Activated T-helper 17 cell treated with anti-CD3 and anti-CD28 coated beads, Interleukin-2, amount 50 U/mL, for 72 hours (primary cell): ENCODE measurements at places on chromosomes 7 and 10. TPM values are rescaled to one million over a fixed set of nuclear protein-coding genes. Genes with fewer than 3 reads are reported as not detected.

CLDN3 gene
- total RNA-seq, result not detected

ERLIN1 gene
- 19.1 TPM for total RNA-seq

RSU1 gene
- 56.1 TPM for total RNA-seq

TWIST1 gene
- total RNA-seq, result 3.1 TPM

DNA sequence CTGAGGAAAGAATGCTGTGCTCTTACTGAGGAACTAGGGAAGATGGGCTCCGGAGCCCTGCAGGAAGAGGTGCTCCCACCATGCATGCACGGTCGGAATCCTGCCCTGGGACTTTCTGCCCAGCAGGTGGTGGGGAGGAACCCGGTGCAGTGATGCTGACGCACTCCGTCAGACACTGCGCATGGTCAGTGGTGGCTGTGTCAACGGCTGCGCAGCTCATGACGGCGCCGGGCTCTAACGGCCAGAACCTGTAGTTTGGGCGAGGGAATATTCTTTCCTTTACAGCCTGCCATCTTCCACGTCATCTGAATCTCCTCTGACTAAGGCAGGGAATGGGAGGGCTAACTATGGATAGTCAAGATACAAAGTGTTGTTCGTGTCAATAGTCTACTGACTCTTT lies 189.2 kb upstream of the MGMT start:
- no peak for ATAC-seq

- ATAC-seq, result no peak
Measured at GRCh38 chr10:80324891-80325364, 31.6 kb downstream of the DYDC1 start.

DNA sequence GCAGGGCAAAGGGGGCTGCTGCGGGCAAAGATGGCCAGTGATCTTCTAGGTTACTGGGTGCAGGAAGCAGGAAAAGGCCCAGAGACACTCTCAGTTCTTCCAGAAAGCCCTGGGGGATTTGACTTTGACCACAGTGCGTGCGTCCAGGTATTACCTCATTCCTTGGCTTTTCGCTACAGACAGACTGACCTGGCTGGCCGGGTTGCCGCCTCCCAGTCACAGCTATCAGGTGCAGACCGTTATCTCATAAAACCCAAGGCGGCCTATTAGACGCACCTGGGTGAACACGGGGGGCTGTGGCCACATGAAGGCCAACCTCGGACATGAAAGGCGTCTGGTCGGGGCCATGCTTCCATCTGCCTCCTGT lies 80.3 kb downstream of the FOXL3 start:
- no peak for ATAC-seq

- ATAC-seq, result no peak
Measured at GRCh38 chr7:29349362-29349761, 154.8 kb downstream of the CHN2 start.

- no peak for ATAC-seq
Measured at GRCh38 chr10:131116991-131117375, 194.5 kb downstream of the TCERG1L start.

DNA sequence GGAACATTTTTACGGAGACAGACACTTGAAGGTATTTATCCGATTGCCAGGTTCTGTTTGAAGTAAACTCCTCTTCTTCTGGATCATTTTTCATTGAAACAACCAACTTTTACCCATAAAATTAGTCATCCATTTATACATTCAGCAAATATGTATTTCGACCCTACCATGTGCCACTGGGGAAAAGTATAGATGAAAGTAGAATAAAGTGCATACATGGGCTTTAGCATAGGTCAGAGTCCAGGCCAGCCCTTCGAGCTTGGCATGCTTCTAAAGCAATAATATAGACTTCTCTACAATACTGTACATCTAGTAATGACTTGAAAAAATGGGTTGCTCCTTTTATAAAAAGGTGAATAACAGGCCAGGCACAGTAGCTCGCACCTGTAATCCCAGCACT lies 10.1 kb downstream of the SLC25A16 start:
- no peak for ATAC-seq
